ENCODE measurements at places on chromosomes 3 and 15.

DNA sequence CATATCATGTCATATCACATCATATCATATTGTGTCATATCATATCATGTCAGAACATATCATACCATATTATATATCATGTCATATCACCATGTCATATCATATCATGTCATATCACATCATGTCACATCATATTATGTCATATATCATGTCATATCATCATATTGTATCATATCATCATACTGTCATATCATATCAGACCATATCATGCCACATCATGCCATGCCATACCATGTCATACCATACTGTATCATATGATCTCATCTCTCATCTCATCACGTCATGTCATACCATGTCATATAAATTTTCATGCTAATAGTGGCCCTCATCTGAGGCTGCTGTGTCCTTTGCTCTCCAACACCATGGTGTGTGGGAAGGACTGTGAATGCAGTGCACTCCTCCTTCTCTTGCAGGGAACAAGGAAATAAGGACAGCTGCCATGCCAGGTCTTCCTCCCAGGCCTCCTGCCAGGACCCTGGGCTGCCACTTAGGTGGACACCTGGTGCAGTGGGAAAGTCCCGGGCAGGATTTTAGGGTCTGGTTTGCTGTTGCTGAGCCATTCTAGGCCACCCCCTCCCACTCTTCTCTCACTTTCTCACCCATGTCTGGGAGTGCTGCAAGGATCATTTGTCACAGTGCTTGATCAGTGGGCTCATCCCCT is 72.4 kb upstream of the TRPM1 start:
- DNase-seq, result no peak

DNA sequence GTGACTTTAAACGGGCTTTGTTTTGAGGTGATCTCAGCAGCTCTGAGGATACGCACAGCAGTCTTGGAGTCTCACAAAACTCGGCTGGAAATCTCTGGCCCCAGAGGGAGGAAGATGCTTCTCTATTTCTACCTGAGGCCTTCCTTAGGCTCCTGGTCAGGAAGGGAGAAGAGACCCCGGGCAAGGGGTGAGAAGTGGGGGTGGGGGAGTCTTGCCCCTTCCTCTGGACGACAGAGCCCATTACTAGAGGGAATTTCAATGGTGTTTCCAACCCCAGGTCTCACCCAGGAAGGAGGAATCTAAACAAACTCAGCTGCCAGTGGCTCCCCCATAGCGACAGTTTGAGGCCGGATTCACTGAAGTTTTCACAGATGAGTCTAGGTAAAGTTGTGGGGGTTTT is 37.4 kb upstream of the PCSK6 start:
- no peak for DNase-seq

DNA sequence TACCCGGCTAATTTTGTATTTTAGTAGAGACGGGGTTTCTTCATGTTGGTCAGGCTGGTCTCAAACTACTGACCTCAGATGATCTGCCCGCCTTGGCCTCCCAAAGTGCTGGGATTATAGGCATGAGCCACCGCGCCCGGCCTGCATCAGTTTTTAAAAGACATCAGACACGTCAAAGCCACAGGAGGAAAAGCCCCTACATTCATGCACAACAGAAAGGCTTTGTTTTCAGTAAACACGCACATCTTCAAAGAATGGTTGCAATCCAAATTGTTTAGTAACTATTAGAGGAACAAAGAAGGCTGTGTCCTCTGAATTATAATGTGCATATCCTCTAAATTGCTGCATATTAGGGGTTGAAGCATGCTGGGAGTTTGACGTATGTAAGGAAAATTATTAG is 53.3 kb downstream of the BTD start:
- DNase-seq, result no peak

DNA sequence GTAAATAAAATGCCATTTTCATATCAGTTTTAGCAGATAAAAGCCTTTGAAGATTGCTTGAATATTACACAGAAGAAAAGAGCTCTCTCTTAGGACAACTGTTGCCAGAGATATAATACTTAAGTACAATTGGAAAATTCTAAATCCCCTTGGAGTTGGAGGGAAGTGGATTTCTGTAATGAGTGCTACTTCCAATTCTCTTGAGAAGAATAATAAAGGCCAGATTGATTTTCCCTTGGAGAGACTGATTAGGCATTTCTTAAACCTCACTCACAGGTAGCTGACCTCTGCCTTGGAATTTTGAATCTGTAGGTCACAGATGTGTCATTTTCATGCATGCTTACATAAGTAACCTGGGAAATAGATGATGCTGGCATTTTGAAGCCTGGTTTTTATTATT is 29.8 kb upstream of the PSMD6 start:
- no peak for DNase-seq

Data from OCI-LY7 (cell line).